ENCODE measurements at places on chromosomes 13 and 19. TPM values are rescaled to one million over a fixed set of nuclear protein-coding genes. Genes with fewer than 3 reads are reported as not detected.

- no peak for DNase-seq
These were observed 3.3 kb downstream of the UTP14C start for GRCh38 chr13:52027832-52028231.

- no peak for DNase-seq
These were observed 2.4 kb downstream of the LENG8 start for GRCh38 chr19:54451331-54451871.

DNA sequence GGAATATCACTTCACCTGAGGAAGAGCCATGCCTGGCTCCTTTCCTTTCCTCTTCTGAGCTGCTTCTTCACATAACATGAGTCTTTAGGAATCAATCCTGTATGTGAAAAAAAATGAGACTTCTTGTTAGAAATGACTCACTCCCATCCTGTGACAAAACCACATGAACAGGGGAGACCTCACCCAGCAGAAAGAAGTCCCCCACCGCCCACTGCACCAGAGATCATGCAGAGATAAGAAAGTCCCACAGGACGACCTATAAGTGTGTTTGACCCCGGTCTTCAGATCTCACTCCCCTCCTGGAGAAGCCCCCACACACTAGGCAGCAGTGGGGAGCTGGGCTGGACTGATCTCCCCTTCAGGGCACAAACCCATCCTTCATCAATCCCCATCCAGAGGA is 7.8 kb downstream of the ZNF600 start:
- DNase-seq = peak; percentile 33

Gene UBE2L5
- not detected for polyA plus RNA-seq

- DNase-seq = peak; percentile 65
These were observed 6.4 kb downstream of the EGLN2 start for GRCh38 chr19:40805258-40805868.

GRCh38 chr19:48970923-48971395 is 5.8 kb downstream of the FTL start:
- DNase-seq = peak; percentile 70

Gene TMEM161A
- 30.1 TPM for polyA plus RNA-seq

DNA sequence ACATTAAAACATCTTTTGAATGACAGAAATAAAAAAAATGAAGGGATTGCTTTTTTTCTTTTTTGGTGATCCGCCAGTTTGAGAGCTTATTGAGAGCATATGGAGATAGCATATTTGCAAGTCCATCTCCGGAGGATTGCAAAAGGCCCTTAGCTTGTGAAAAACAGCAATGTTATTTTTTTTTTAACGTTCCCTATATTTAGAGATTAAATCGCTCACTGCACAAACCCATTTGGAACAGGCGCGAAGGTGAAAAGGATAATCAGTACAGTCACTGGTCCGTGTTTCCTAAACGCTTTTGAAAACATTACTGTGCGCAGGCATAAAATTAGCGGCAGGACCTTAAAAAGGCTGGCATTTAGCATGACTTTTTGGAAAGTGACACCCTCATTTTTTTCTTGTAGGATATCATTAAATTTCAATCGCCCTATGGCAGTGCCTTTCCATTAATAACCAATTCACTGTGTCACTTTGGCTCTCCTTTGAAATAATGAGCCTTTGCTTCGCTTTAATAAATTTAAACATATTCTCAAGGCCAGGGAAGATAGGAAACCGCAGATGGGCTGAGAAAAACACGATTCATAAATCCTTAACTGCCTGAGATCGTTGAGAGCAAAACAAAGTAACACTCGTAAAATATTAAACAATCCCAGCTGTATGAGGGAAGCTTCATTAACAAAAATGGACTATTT is 342.2 kb downstream of the DACH1 start:
- DNase-seq = no peak

DNA sequence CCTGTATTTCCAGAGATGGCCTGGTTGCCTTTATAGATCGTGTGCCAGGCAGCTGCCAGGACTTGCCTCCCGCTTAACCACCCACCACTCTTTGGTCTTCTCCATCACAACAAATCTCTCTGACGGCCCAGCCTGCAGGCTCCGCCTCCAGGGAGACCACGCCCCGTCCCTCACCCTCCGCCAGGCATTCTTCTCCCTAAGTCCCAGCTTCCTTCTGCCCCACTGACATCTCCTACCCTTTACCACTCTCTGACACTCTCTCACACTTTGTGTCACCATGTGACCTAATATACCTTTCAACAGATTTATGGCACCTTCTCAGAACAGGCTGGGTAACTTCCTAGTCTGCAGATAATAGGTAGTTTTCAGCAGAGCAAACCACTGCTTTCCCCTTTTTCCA is 95.1 kb downstream of the CAB39L start:
- no peak for DNase-seq

DNA sequence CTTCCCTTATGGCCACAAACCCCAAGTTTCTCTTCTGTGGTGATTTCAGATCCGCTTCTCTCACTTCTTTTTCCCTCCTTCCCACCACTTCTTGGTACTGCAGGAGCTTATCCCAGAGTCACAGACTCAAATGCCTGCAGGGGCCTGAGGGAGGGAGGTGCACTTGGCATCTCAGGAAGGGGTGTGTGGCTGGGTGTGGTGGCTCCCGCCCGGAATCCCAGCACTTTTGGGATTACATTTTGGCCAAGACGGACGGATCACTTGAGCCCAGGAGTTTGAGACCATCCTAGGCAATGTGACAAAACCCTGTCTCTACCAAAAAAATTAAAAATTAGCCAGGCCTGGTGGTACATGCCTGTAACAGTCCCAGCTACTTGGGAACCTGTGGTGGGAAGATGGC is 5.6 kb downstream of the USF2 start:
- no peak for DNase-seq

GRCh38 chr19:41327576-41328156 is 17.7 kb downstream of the CCDC97 start:
- peak; percentile 97 for DNase-seq

DNA sequence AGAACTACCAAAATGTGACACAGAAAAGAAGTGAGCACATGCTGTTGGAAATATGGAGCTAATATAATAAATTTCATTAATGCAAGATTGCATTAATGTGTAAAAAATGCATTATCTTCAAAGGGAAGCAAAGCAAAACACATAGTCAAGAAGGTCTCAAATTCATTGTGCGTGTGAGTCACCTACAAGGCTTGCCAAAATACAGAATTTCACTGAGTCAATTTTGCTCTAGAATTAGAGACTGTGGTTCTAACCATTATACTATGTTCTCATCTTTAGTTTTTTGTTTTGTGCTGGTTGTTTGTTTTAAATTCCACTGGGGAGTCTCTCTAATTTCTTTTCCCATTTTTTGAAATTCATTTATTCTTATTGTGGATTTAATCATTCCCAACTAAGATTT is 149.8 kb upstream of the SLITRK1 start:
- no peak for DNase-seq

- no peak for DNase-seq
These were observed 70.0 kb downstream of the INSR start for GRCh38 chr19:7224209-7224686.

DNA sequence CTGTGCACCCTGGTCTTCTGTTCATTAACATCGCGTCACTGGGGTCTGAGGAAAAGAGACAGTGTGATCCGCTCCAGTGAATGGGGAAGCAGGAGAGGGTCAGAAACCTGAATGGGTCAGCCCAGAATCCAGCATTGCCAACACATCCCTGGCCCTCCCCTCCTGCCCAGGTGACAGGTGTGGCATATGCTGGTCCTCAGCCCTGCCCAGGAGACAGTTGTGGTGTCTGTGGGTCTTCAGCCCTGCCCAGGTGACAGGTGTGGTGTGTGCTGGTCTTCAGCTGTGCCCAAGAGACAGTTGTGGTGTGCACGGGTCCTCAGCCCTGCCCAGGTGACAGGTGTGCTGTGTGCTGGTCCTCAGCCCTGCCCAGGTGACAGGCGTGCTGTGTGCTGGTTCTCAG is 8.0 kb downstream of the TFDP1 start:
- no peak for DNase-seq

GRCh38 chr19:35459414-35460082 is 11.5 kb downstream of the FFAR2 start:
- no peak for DNase-seq

Gene ZNF154
- 2.2 TPM for polyA plus RNA-seq

Gene SAFB2
- 56.4 TPM for polyA plus RNA-seq

Measured in CD8-positive, alpha-beta memory T cell (primary cell).